ENCODE measurements at places on chromosomes 1 and 21. TPM values are rescaled to one million over a fixed set of nuclear protein-coding genes. Genes with fewer than 3 reads are reported as not detected.
A peak's percentile ranks its signal among the peaks of the same experiment; 100 is the strongest.

Gene NBPF10
- 3.4 TPM for total RNA-seq

Gene DEDD
- 49.3 TPM for total RNA-seq

DNA sequence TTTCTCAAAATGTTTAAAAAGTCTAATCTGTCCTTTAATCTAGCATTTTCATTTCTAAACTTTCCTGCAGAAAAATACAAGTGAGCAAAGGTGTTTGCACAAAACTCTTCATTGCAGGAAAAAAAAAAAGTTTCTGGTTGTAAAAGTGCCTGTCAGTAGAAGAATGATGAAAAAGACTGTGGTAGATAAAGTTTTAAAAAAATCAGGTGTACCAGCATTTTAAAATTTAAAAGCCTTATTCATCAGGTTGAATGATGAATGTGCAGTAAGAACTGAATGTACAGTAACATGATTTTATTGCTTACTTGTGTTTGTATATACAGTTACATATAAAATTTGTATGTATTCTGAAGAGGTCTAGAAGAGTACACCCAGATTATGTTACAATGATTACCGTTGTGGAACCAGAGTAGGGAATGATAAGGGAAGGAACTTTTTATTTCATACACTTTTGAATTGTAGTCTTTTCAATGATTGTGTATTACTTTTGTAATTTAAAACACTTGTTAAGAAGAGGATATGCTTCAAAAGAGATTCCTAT is 54.0 kb downstream of the FNBP1L start:
- DNase-seq: no peak
- peaks cover 24% of the 10 kb centered on the region for H3K36me3 ChIP-seq
- H3K27me3 ChIP-seq: no peaks in the 10 kb centered on the region
- peak overlapping the region; percentile 9 for H3K27ac ChIP-seq
- no peak overlapping the region for H3K4me3 ChIP-seq

- no peak overlapping the region for H3K27ac ChIP-seq
- no peak for DNase-seq
- no peaks in the 10 kb centered on the region for H3K27me3 ChIP-seq
Observed at GRCh38 chr1:26822737-26823395, 3.6 kb upstream of the ZDHHC18 start.

- H3K36me3 ChIP-seq: no peaks in the 10 kb centered on the region
- H3K4me3 ChIP-seq: no peak overlapping the region
- H3K27me3 ChIP-seq: no peaks in the 10 kb centered on the region
- H3K4me1 ChIP-seq: peaks cover 24% of the 10 kb centered on the region
Observed at GRCh38 chr1:189678779-189679178, 798.9 kb downstream of the BRINP3 start.

DNA sequence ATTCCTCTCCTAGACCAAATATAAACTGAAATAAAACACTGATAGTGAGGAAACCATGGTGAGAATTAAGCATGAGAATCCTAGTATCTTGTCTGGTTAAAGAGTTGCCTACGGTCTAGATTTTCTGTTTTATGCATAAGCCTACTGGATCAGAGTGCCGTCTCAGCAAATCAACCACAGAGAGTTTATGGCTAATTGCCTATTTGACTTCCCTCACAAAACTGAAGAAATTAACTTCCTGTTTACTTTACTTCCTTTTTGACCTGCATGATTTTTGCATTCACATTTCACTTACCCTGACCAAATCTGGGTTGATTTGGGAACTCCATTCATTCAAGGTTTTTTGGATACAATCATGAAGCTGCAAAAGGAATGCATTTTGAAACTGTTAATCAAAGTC is 5.0 kb downstream of the GCLM start:
- no peak overlapping the region for H3K4me3 ChIP-seq
- H3K36me3 ChIP-seq: peaks cover 2% of the 10 kb centered on the region
- peaks cover 3% of the 10 kb centered on the region for H3K27me3 ChIP-seq
- no peak overlapping the region for H3K27ac ChIP-seq

- no peaks in the 10 kb centered on the region for H3K36me3 ChIP-seq
- no peaks in the 10 kb centered on the region for H3K27me3 ChIP-seq
- no peak for DNase-seq
- no peak overlapping the region for H3K27ac ChIP-seq
- H3K4me1 ChIP-seq: no peaks in the 10 kb centered on the region
- H3K4me3 ChIP-seq: no peak overlapping the region
Observed at GRCh38 chr1:86064899-86065298, 91.7 kb downstream of the COL24A1 start.

DNA sequence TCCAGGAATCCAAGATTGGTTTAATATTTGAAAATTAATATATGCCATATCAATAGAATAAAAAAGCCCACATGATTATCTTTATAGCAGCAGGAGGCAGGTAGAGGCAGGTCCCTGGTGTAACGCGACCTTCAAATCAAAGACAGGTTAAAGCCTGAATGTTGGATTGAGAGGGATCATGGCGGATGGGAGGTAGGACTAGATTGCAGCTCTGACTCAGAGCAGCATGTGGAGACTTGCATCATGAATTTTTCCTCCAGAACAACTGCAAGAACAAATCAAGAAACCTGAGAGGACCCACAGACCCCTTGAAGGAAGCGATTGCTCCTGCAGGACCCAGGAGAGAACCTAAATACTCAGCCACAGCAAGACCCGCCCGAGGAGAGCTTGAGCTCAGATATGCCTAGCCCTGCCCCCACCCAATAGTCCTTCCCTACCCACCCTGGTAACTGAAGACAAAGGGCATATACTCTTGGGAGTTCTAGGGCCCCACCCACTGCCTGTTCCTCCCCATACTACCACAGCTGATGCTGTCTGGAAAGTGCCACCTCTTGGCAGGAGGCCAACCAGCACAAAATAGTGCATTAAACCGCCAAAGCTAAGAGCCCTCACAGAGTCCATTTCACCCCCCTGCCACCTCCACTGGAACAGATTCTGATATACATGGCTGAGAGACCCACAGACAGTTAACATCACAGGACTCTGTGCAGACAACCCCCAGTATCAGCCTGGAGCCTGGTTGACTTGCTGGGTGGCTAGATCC is 19.5 kb downstream of the S100B start:
- H3K27me3 ChIP-seq: no peaks in the 10 kb centered on the region
- H3K4me1 ChIP-seq: no peaks in the 10 kb centered on the region
- no peak overlapping the region for H3K27ac ChIP-seq
- DNase-seq: no peak

DNA sequence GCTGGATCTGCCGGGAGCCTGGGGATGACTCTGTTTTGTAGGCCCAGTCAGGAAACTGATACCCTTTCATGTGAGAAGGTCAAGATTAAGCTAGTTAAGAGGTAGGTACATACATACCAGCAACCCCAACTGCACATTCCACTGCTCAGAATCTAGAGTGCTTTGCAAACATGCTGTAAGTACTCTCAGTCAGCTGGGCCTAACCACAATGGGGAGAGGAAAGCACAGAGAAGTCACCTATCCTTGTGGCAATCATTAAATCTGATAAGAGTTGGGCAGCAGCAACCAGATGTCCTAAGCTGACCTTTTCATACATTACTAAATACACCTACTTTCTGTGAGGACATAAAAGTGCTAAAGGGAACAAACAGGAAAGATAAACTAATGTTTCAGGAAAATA is 2.5 kb downstream of the ETV3 start:
- H3K4me3 ChIP-seq: no peak overlapping the region
- peaks cover 39% of the 10 kb centered on the region for H3K4me1 ChIP-seq
- peaks cover 32% of the 10 kb centered on the region for H3K36me3 ChIP-seq

Data from progenitor cell of endocrine pancreas (in vitro differentiated cells).